ENCODE measurements at places on chromosomes 12 and 14.

DNA sequence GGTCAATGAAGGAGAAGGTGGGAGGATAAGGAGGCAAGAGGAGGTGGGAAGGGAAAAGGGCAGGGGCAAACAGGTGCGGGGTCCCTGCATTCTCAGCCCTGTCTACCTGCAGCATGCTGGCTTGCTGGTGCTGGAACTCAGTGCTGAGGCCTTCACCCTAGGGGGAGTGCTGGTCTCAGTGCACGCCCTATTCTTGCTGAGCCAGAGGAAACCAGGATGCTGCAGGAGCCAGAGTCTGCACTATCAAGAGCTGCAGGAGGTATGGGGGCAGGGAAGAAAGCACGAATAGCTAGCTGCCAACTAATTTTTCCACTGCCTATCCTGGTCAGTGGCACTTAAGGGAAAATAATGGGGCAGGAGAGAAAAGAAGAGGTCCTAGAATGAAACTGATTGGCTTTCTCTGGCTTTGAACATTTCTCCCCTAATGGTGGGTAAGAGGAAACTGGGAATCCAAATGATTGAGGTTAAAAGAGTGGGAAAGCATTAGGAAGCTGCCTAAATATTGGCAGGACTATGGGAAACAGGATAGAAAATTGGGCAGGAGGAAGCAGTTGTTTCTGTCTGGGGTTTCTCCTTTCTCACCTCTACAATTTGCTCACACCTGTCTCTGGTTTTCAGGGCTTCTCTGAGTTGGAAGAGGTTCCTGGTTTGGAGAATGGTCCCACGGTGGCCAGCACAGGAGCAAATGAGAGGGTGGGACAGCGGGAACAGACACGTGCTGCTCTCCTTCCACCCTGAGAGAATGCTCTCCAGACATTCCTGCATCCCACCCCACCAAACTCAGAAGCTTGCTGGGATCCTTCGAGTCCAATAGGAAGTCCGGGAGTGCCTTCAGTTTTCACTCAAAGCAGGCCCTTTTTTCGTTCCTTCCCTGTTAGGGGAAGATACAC, 1.9 kb downstream of the TMEM253 start:
- H3K27me3 ChIP-seq, result no peaks in the 10 kb centered on the region
- H3K4me3 ChIP-seq, result no peak overlapping the region
- H3K27ac ChIP-seq, result peak overlapping the region; percentile 94

DNA sequence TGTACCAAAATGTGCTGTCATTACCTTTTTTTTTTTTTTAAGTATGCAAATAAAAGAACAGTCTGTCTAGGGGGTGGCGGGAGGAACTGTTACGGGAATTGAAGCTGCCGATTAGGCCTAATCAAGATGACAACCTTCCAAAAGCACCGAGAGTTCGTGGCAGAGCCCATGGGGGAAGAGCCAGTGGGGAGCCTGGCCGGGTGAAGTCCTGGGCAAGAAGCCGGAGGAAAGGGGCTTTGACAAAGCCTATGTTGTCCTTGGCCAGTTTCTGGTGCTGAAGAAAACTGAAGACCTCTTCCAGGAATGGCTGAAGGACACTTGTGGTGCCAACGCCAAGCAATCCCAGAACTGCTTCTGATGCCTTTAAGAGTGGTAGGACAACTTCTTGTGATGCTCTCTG, 42.6 kb downstream of the ACTN1 start:
- H3K36me3 ChIP-seq, result no peaks in the 10 kb centered on the region
- DNase-seq, result peak; percentile 38
- no peak overlapping the region for H3K4me3 ChIP-seq
- no peaks in the 10 kb centered on the region for H3K27me3 ChIP-seq
- peak overlapping the region; percentile 43 for H3K27ac ChIP-seq
- peaks cover 74% of the 10 kb centered on the region for H3K4me1 ChIP-seq

GRCh38 chr14:74737753-74738325, 24.9 kb downstream of the FCF1 start:
- no peak overlapping the region for H3K27ac ChIP-seq
- no peaks in the 10 kb centered on the region for H3K36me3 ChIP-seq
- H3K4me3 ChIP-seq, result no peak overlapping the region
- H3K27me3 ChIP-seq, result no peaks in the 10 kb centered on the region

DNA sequence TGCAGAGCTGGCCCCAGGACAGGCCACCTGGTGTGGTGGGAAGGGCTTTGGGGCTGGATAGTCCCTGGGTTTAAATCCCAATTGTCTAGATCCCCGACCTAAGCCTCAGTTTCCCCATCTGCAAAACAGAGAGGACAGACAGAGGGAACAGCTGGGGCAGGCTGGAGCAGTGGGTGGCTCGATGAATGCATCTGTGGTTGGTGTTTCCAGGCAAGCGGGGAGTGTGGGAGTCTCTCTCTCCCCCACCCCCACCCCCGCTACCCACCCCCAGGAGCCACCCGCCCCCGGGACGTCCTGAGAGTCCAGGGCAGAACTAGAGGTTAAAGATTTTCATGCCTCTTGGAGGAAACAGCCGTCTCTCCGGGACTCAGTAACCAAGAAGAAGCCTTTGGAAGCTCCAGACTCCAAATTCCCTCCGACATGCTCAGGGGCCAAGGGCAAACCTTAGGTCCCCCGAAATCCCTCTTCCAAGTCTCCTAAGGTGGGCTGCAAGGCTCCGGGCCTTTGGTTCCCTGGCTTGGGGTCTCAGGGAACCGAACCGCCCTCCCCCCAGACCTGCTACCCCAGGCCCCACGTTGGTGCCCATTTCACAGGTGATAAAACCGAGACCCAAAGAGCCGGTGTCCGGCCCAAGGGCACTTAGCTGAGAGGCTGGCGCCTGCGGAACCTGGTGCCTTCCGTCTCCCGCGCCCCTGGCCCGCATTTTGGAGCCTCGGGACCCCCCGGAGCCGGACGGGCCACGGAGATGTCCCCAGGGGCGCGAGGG, 474 bp downstream of the TRPV4 start:
- H3K36me3 ChIP-seq, result no peaks in the 10 kb centered on the region
- H3K4me1 ChIP-seq, result peaks cover 38% of the 10 kb centered on the region
- DNase-seq, result no peak
- no peak overlapping the region for H3K4me3 ChIP-seq

DNA sequence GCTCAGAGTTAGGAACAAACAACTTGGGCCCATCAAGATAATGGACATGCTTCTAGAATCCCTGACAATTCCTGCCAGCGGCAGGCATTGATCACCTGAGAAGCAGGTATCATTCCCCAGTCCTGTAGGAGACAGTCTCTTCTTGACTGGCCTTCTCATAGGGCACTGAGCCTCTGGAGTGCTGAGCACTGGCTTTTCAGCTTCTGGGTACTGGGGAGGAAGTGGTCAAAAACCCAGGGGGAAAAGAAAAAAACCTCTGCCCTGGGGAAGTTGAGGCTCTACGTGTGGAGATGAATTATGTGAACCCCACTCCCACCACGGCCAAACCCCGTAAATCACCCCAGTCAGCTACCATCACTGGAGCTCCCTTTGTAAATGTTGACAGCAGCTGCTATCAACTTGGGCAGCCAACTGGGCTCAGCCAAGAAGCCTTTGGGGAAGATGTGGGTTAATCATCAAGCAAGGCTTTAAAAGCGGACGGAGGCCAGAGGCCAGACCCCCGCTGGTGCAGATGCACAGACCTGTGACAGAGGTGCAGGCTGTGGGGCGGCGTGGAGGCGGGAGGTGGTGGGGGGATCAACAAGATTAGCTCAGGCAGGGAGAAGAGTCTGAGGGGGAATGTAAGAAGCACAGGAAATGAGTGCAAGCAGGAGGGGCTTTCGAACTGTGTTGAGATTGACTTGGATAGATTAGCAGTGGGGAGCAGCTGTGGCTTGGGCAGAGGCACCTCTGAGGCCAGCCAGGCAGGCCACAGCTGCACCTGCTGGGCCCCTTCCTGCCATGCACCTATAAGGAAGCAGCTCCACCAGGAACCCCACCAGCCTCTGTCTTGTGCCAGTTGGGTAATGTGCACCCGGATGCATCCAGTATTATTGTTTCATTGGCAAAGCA, 105.4 kb upstream of the HIF1A start:
- H3K36me3 ChIP-seq, result no peaks in the 10 kb centered on the region
- no peak overlapping the region for H3K27ac ChIP-seq

DNA sequence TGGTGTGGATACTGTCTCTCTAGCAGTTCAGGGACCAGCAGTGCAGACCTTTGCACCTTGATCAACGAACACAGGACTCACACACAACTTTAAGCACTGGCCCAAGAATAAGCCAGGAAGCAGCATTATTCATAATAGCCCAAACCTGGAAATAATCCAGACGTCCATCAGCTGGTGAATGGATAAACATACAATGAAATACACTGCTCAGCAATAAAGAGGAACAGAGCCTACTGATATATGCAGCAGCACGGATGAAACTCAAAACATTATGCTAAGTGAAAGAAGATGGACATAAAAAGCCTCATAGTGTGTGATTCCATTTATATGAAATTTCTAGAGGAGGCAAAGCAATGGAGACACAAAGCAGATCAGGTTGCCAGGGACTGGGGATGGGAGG, 303.9 kb upstream of the FKBP4 start:
- H3K36me3 ChIP-seq, result no peaks in the 10 kb centered on the region
- no peak for DNase-seq
- H3K4me1 ChIP-seq, result no peaks in the 10 kb centered on the region
- no peak overlapping the region for H3K27ac ChIP-seq
- H3K4me3 ChIP-seq, result no peak overlapping the region

GRCh38 chr12:124512667-124513296, 54.6 kb downstream of the NCOR2 start:
- H3K27ac ChIP-seq, result peak overlapping the region; percentile 85
- H3K27me3 ChIP-seq, result no peaks in the 10 kb centered on the region
- peaks cover 83% of the 10 kb centered on the region for H3K4me1 ChIP-seq
- peak; percentile 66 for DNase-seq
- no peak overlapping the region for H3K4me3 ChIP-seq

GRCh38 chr12:65015850-65016249, 105.3 kb downstream of the WIF1 start:
- no peaks in the 10 kb centered on the region for H3K27me3 ChIP-seq
- H3K4me3 ChIP-seq, result no peak overlapping the region
- H3K4me1 ChIP-seq, result no peaks in the 10 kb centered on the region
- no peak overlapping the region for H3K27ac ChIP-seq

DNA sequence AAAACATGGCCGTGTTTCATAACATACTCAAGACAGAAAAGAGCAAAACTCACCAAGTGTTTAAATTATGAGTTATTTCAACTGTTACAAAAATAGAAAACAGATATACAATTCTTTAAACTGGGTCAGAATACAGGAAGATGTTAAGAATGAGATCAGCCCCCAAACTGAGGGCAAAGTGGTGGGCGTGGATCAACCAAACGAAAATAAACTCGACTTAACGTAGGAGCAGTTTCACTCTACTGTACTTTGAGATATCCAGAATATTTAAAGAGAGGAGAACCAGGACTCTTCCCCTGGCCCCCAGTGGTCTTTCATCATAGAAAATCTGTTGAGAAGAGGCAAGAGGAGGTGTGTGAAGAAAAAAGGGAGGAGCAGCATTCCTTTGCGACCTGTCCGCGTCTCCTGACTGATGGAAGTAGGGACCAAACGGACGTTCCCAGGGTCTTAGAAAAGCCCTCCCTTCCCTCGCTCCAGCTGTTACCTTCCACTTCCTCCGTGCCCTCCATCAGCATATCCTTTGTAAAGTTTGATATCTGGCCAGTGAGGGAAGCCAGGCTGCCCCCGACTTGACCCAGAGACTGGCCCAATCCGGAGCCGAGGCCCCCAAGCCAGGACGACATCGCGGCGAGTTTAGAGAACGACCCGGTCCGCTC, 668 bp downstream of the TRIP11 start:
- H3K36me3 ChIP-seq, result no peaks in the 10 kb centered on the region
- H3K4me3 ChIP-seq, result peak overlapping the region; percentile 33
- H3K27me3 ChIP-seq, result no peaks in the 10 kb centered on the region
- H3K27ac ChIP-seq, result peak overlapping the region; percentile 91
- peak; percentile 52 for DNase-seq

GRCh38 chr14:90034156-90034555, 27.6 kb upstream of the KCNK13 start:
- no peaks in the 10 kb centered on the region for H3K27me3 ChIP-seq
- no peaks in the 10 kb centered on the region for H3K4me1 ChIP-seq
- no peaks in the 10 kb centered on the region for H3K36me3 ChIP-seq

- H3K27me3 ChIP-seq, result no peaks in the 10 kb centered on the region
- peaks cover 27% of the 10 kb centered on the region for H3K4me1 ChIP-seq
- H3K4me3 ChIP-seq, result no peak overlapping the region
- peak overlapping the region; percentile 98 for H3K27ac ChIP-seq
These were observed 723 bp upstream of the LRP10 start for GRCh38 chr14:22870811-22871223.

- DNase-seq, result no peak
- no peak overlapping the region for H3K27ac ChIP-seq
- no peaks in the 10 kb centered on the region for H3K27me3 ChIP-seq
- H3K36me3 ChIP-seq, result peaks cover 11% of the 10 kb centered on the region
- H3K4me3 ChIP-seq, result no peak overlapping the region
These were observed 4.9 kb downstream of the DDX51 start for GRCh38 chr12:132138941-132139871.

DNA sequence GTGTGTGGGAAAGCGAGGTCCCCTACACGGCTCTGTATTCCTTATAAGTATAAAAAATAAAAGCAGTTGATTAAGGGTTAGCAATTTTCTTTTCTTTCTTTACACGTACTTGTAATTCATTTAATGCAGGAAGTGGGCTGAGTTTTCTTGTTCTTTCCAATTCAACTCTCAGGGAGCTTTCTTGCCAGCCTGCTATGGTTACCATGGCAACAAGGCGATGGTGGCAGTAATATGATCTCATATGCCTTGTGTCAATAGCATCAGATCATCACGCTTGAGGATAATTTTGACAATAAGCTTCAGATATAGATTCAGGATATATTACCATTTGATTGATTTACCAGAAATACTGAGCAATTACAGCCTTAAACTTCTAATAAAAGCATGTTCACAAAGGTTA, 466.5 kb downstream of the APAF1 start:
- H3K27ac ChIP-seq, result no peak overlapping the region
- H3K4me3 ChIP-seq, result no peak overlapping the region
- no peaks in the 10 kb centered on the region for H3K4me1 ChIP-seq
- no peaks in the 10 kb centered on the region for H3K27me3 ChIP-seq

- no peak overlapping the region for H3K27ac ChIP-seq
- H3K36me3 ChIP-seq, result no peaks in the 10 kb centered on the region
- DNase-seq, result no peak
- H3K4me3 ChIP-seq, result no peak overlapping the region
These were observed 311.6 kb upstream of the DIO2 start for GRCh38 chr14:80522936-80523335.

DNA sequence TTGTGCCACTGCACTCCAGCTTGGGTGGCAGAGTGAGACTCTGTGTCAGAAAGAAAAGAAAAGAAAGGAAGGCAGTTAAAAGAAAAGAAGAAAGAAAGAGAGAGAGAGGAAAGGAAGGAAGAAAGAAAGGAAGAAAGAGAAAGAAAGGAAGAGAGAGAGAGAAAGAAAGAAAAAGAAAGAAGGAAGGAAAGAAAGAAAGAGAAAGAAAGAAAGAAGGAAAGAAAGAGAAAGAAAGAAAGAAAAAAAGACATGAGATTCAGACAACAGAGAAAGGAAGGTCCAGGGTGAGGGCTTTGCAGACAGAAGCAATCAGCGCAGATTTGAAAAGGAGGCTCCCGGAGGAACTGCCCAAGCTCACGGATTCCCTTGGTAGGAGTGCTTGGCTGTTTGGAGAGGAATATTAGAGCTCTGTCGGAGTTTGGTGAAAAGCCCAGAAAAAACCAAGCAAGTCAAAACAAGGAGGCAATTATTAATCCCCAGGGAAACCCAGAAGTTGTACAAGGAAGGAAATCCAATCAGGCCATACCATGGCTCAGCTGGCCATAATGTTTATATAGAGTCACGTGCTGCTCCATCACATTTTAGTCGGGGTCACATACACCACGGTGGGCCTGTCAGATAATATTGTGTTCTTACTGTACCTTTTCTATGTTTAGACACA, 11.6 kb upstream of the CCDC85C start:
- no peaks in the 10 kb centered on the region for H3K4me1 ChIP-seq
- no peak for DNase-seq
- H3K27me3 ChIP-seq, result no peaks in the 10 kb centered on the region
- H3K36me3 ChIP-seq, result no peaks in the 10 kb centered on the region

Data from body of pancreas (tissue), 4 donors.